ENCODE measurements at places on chromosomes 2 and 18. TPM values are rescaled to one million over a fixed set of nuclear protein-coding genes. Genes with fewer than 3 reads are reported as not detected.

The CENPA gene
- total RNA-seq: not detected

DNA sequence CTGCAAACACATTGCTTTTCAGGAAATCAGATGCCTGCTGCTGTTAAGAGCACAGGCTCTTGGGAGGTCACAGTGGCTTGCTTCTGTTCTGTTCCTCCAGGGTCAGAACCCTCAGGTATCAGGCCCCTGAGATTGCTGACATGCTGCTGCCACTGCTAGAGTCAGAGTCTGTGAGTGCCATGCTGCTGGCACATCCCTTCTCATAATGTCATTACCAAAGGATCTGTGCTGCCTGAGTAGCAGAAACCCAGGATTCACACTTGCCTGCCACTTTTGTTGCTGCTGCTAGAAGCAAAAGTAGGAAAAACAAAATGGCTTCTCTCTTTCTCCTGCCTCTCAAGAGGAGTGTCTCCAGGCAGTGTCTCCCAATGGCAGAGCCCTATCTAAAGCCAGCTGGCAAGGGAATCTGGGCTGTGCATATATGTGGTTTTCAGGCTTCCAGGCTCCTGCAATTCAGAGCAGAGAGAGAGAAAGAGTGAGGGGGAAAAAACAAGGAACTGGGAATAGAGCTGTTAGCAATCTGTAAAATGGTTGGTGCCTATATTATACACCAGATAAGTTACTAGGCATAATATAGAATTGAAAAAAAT lies 180.3 kb downstream of the MYCN start:
- no peaks in the 10 kb centered on the region for H3K36me3 ChIP-seq
- H3K27ac ChIP-seq: no peak overlapping the region
- no peaks in the 10 kb centered on the region for H3K27me3 ChIP-seq
- H3K4me1 ChIP-seq: peaks cover 1% of the 10 kb centered on the region
- no peak overlapping the region for H3K4me3 ChIP-seq

- DNase-seq: no peak
- peaks cover 4% of the 10 kb centered on the region for H3K4me1 ChIP-seq
- no peak overlapping the region for H3K27ac ChIP-seq
Observed at GRCh38 chr2:234025891-234026401, 24.6 kb upstream of the SPP2 start.

The FOXD4L1 gene
- not detected for total RNA-seq

GRCh38 chr2:55999790-56000189 lies 76.2 kb upstream of the EFEMP1 start:
- H3K36me3 ChIP-seq: no peaks in the 10 kb centered on the region
- no peak for DNase-seq
- no peaks in the 10 kb centered on the region for H3K27me3 ChIP-seq
- H3K4me3 ChIP-seq: no peak overlapping the region
- H3K27ac ChIP-seq: no peak overlapping the region
- no peaks in the 10 kb centered on the region for H3K4me1 ChIP-seq

DNA sequence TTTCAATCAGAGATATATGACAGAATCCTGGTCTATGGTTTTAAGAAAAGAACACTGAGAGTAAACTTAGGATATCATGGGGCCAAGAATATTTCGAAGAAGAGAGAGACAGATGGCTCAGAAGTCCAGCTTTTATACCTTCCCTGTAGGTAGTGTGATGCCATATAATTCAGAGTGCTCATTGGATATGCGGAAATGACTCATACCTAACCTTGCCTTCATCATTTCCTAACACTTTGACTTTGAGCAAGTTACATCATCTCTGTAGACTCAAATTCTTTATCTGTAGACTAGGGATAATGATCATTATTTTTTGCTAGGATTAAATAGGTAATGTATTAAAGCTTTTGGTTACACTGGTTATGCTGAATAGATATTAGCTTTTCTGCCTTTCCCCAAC lies 461.6 kb upstream of the CNTNAP5 start:
- H3K4me3 ChIP-seq: no peak overlapping the region
- DNase-seq: no peak
- no peaks in the 10 kb centered on the region for H3K27me3 ChIP-seq

GRCh38 chr18:76443519-76444445 lies 51.3 kb downstream of the ZNF516 start:
- peaks cover 23% of the 10 kb centered on the region for H3K36me3 ChIP-seq
- no peak for DNase-seq
- H3K27ac ChIP-seq: peak overlapping the region; percentile 4
- no peak overlapping the region for H3K4me3 ChIP-seq
- H3K4me1 ChIP-seq: peaks cover 53% of the 10 kb centered on the region

- no peak for DNase-seq
- H3K4me3 ChIP-seq: peak overlapping the region; percentile 28
- H3K27ac ChIP-seq: peak overlapping the region; percentile 50
Observed at GRCh38 chr18:35030277-35030989, 10.8 kb upstream of the MAPRE2 start.

- no peak overlapping the region for H3K4me3 ChIP-seq
- DNase-seq: no peak
- H3K4me1 ChIP-seq: no peaks in the 10 kb centered on the region
- H3K27me3 ChIP-seq: no peaks in the 10 kb centered on the region
- no peak overlapping the region for H3K27ac ChIP-seq
- H3K36me3 ChIP-seq: no peaks in the 10 kb centered on the region
Observed at GRCh38 chr18:60246606-60247005, 126.0 kb downstream of the MC4R start.

DNA sequence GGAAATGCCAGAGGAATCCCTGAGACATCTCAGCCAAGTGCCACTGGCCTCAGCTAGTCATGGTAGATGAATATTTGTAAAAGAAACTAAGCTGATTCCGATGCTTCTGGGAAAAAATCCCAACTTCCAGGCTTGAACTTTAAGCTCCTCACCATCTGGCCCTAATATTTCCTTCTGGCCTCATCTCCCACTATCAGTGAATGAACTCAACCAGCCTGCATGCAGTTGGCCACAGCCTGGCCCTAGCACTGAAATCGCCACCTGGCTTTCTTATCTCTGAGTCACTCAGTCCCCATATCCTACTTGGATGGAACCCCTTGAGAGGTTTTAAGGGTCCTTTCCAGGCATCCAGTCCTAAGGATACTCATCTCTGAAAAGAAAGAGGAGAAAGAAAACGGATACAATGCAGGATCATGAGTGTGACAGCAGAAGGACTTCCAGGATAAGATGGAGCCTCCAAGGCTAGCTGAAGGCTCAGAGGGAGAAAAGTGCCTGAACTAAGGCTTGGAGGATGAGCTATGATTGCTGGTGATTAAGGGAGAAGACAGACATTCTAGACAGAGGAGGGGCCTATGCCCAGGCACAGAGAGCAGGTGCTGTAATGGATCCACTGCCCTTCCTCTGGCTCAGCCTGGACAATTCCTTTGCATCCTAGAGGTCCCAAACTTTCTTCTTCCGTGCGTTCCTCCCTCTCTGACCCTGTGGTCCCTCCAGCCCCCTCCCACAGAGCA lies 141.5 kb upstream of the MYCN start:
- no peaks in the 10 kb centered on the region for H3K4me1 ChIP-seq
- no peak overlapping the region for H3K27ac ChIP-seq
- H3K4me3 ChIP-seq: no peak overlapping the region
- no peaks in the 10 kb centered on the region for H3K36me3 ChIP-seq
- H3K27me3 ChIP-seq: no peaks in the 10 kb centered on the region

GRCh38 chr2:161332371-161332967 lies 24.2 kb downstream of the PSMD14 start:
- no peaks in the 10 kb centered on the region for H3K4me1 ChIP-seq
- no peaks in the 10 kb centered on the region for H3K36me3 ChIP-seq
- H3K27me3 ChIP-seq: no peaks in the 10 kb centered on the region

The GALR1 gene
- total RNA-seq: 0.55 TPM

DNA sequence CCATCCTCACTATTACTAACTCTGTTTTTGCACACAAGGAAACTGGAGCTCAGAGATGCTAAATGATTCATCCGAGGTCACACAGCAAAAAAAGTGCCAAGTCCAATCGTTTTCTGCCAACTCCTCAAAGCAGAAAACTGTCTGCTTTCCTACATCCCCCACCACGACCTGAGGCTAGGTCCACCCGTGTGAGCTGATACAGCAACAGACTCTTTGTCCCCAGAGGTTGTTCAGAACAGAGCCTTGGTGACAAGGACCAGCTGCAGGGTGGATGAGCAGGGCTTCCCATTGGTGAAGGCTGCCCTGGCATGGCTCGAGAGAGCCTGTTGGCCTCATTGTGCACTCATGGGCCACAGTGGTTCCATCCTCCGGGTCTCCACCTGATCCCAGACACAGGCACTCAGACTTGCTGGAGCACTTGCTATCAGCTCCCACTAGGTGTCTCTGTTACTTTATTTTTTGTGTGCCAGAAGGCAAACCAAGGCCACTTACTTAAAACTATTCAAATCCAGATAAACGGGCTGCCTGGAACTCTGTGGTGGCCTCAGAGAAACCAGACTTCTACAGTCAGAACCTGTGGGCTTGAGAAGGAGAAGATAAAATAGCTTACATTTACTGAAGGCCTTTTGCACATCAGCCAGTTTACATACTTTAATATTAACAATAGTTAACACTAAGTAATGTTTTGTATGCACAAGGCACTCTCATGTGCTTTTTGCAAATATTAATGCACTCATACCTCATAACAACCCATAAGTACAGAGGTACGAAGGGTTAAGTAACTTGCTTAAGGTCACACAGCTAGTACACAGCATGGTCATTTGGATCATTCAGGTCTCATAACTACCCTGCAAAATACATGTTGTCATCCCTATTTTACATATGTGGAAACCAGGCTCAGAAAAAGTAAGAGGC lies 62.9 kb upstream of the CTIF start:
- no peaks in the 10 kb centered on the region for H3K27me3 ChIP-seq
- H3K27ac ChIP-seq: no peak overlapping the region
- no peaks in the 10 kb centered on the region for H3K36me3 ChIP-seq
- no peak overlapping the region for H3K4me3 ChIP-seq
- peak; percentile 87 for DNase-seq

DNA sequence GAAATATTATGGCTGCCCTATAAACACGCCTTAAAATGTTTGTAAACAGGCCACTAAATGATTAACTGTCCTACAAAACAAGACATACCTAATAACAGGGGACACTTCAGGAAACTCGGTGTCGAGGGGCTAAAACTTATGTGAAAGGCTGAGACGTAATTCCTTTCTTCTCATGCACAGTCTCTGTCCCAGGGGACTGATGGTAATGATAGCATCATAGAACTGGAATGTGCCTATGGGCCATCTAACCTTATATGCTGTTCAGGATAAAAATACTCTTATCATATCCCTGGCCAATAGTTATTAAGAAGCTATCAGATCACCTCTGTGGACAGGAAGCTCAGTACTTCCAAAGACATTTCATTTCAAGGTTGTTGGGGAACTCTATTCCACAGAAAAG lies 252.6 kb upstream of the RASGRP3 start:
- peaks cover 12% of the 10 kb centered on the region for H3K4me1 ChIP-seq
- no peaks in the 10 kb centered on the region for H3K36me3 ChIP-seq
- no peaks in the 10 kb centered on the region for H3K27me3 ChIP-seq
- H3K27ac ChIP-seq: no peak overlapping the region

- no peak for DNase-seq
- H3K4me3 ChIP-seq: no peak overlapping the region
- peaks cover 53% of the 10 kb centered on the region for H3K36me3 ChIP-seq
Observed at GRCh38 chr2:25265802-25266201, 75.9 kb downstream of the DNMT3A start.

- H3K4me3 ChIP-seq: no peak overlapping the region
- no peaks in the 10 kb centered on the region for H3K36me3 ChIP-seq
- H3K27me3 ChIP-seq: no peaks in the 10 kb centered on the region
- no peak for DNase-seq
- H3K4me1 ChIP-seq: no peaks in the 10 kb centered on the region
- no peak overlapping the region for H3K27ac ChIP-seq
Observed at GRCh38 chr18:11663439-11664029, 25.5 kb upstream of the GNAL start.

GRCh38 chr2:198008230-198008629 lies 203.8 kb downstream of the PLCL1 start:
- H3K4me1 ChIP-seq: no peaks in the 10 kb centered on the region

- H3K27me3 ChIP-seq: no peaks in the 10 kb centered on the region
- no peaks in the 10 kb centered on the region for H3K36me3 ChIP-seq
- H3K27ac ChIP-seq: no peak overlapping the region
- H3K4me3 ChIP-seq: no peak overlapping the region
Observed at GRCh38 chr2:212327171-212327809, 211.3 kb downstream of the ERBB4 start.

- H3K27me3 ChIP-seq: no peaks in the 10 kb centered on the region
Observed at GRCh38 chr2:107001062-107001461, 115.1 kb upstream of the ST6GAL2 start.

The TRIB2 gene
- 226 TPM for total RNA-seq

The CAD gene
- total RNA-seq: 12.2 TPM

The POMC gene
- total RNA-seq: not detected

DNA sequence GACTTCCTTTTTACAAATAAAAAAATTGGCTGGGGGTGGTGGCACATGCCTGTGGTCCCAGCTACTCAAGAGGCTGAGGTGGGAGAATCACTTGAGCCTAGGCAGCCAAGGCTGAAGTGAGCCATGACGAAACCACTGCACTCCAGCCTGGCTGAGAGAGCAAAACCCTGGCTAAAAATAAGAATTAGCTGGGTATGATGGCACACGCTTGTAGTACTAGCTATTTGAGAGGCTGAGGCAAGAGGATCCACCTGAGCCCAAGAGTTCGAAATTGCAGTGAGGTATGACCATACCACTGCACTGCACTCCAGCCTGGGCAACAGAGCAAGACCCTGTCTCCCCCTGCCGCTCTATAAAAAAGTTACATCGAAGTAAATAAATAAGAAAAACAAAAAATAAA lies 33.7 kb downstream of the GFPT1 start:
- H3K27ac ChIP-seq: no peak overlapping the region
- no peaks in the 10 kb centered on the region for H3K27me3 ChIP-seq
- no peak overlapping the region for H3K4me3 ChIP-seq
- peaks cover 62% of the 10 kb centered on the region for H3K36me3 ChIP-seq

DNA sequence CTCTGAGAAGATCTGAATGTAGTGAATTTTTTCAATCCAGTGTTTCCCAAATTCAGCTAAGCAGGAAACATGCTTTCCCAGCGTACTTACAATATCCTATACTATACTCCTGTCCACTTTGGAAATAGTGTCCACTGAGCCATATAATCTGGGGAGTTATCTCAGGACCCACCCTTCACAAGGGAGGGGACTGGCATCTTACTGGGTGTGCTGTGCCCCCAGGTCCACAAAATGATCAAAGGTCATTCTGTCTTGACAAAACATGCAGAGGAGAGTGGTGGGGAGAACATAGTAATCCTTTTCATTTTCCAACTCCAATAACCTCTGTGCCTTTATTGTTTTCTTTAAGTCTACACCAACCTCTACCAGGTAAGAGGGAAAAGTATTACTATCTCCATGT lies 79.8 kb upstream of the DAPL1 start:
- H3K27me3 ChIP-seq: no peaks in the 10 kb centered on the region
- no peak overlapping the region for H3K4me3 ChIP-seq
- no peak for DNase-seq
- no peaks in the 10 kb centered on the region for H3K4me1 ChIP-seq

All from stomach (tissue), 19 donors.